ENCODE measurements at places on chromosomes 7 and 10.

DNA sequence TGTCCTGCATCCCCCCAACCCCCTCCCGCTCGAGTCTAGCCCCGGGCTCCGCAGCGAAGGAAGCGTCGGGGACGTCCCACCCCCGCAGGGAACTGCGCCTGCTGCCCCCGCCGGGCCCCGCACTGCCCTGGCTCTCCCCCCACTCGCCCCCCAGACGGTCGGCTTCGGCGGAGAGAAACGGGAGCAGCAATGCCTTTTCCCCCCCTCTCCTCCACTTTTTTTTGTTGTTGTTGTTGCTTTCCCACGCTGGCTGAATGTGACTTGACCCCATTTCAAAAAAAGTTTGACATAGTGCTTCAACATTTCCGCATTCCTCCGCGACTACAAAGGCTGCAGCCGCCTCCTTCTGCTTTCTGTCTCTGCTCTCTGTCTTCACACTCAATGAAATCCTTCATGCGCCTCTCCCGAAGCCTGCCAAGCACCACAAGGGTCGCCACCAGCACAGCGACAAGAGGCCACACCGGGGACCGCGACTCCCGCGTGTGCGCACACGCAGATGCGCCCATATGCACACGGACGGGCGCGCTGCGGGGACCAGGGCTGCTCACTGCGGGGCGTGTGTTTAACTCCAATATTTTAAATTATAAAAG, 1.0 kb downstream of the CDK6 start:
- no peak for DNase-seq

- no peak for DNase-seq
Measured at GRCh38 chr7:32879460-32879859, 12.1 kb downstream of the KBTBD2 start.

DNA sequence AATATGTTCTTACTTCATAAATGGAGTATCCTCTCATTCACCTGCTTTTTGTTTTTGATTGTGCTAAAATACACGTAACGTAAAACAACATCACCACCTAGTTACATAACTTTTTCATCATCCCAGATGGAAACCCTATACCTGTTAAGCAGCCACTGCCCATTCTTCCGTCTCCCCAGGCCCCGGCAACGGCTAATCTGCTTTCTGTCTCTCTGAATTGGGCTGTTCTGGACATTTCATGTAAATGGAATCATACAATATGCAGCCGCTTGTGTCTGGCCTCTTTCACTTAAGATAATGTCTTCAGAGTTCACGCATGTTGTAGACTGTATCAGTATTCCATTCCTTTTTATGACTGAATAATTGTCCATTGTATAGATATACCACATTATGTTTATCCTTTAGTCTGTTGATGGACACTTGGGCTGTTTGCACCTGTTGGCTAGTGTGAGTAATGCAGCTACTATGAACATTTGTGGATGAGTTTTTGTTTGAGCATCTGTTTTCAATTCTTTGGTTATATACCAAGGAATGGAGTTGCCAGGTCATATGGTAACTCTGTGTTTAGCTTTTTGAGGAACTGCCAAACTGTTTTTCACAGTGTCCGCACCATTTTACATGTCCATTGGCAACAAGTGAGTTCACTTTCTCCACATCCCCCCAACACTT, 14.1 kb upstream of the SUN1 start:
- no peak for DNase-seq

DNA sequence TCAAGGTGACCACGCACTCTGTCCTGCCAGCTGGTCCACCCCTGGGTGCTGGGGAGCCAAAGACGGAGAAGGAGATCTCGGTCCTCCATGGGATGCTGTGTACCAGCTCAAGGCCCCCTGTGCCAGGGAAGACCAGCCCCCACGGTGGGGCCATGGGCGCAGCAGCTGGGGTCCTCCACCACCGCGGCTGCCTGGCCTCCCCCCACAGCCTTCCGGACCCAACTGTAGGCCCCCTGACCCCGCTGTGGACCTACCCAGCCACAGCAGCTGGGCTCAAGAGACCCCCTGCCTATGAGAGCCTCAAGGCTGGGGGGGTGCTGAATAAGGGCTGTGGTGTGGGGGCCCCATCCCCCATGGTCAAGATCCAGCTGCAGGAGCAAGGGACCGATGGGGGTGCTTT, 5.4 kb downstream of the NYAP1 start:
- DNase-seq: no peak

GRCh38 chr10:101830322-101831168, 12.3 kb upstream of the OGA start:
- DNase-seq: no peak

DNA sequence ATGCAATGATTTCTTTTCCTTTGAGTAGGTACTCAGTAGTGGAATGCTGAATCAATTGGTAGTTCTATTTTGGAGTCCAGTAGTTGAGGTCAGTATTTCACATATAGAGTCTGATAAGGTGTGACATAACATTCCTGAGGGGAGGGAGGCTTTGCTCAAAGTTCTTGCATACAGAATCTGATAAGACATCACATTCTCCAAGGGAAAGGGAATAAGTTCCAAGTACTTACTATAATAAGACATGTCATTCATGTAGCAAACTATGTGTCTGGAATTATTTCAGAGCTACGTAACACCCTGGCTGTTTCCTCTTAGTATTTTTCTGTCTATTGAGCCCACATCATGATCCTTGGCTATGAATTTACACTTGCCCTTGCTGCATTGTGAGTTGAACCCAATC, 74.3 kb upstream of the POM121L12 start:
- no peak for DNase-seq

DNA sequence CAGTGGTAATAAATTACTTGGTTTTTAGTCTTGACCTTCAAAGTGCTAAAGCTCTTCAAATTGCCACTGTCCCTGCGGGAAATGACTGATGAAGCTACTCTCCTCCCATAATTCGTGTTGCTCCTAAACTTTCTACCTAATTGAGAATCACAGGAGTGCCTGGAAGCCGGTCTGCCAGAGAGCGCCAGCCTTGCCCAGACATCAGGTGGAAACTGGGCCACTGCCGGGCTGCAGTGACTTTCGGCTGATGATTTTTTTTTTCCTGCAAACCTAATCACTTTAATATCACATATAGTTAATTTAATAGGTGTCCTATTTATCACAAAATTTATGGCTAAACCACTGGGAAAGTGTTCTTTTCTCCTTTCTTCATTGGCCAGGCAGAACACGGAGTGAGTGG, 59.6 kb upstream of the UBE3C start:
- DNase-seq: no peak

GRCh38 chr7:1385086-1385808, 74.0 kb downstream of the MICALL2 start:
- no peak for DNase-seq

- no peak for DNase-seq
Measured at GRCh38 chr7:106793015-106793975, 71.8 kb upstream of the PIK3CG start.

DNA sequence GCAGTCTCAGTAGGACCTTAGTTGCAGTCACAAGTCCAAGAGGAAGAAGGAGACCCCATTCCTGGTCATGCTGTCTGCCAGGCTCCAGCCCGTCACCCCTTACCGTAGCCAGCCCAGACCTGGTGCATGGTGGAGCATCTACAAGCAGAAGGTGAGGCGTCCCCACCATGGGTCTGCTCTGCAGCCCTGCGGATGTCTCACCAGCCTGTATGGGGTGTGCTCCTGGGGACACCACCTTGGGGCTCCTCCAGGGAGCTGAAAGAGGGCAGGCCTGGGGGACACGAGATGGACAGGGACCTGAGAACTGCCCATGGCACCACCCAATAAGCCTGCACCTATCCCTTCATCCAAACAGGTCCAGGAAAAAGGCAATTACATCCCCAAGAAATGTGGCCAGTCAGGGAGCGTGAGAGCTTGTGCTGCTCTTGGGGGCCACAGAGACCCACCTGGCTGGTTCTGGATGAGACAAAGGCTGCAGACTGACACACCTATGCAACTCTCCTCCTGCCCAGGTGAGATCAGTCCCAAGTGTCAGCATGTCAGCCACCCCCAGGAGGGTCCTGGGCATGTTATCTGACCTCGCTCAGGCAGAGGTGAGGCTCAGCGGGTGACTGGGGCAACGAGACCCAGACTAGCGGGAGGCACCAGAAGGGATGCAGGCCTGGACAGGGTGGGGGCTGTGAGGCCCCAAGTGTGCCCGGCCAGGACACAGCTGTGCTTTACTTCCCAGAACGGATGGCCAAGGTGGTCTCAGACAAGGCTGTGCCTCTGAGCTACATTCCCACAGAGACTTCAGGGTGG, 84.5 kb upstream of the RET start:
- no peak for DNase-seq

- no peak for DNase-seq
Measured at GRCh38 chr10:80333983-80334382, 22.6 kb downstream of the DYDC1 start.

- no peak for DNase-seq
Measured at GRCh38 chr7:940599-941408, 13.7 kb downstream of the ADAP1 start.

DNA sequence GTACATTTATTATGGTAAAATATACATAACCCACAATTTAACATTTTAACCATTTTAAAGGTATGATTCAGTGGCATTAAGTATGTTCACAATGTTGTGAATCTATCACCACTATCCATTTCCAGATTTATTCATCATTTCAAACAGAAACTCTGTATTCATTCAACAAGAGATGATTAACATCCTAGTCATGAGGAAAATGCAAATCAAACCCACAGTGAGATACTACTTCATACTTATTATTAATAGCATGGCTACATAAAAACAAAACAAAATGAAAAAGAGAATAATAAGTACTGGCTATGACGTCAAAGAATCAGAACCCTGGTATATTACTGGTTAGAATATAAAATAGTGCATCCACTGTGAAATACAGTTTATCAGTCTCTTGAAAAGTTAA, 386.6 kb upstream of the POM121L12 start:
- no peak for DNase-seq

- no peak for DNase-seq
Measured at GRCh38 chr10:42979181-42979580, 97.7 kb upstream of the RET start.

- no peak for DNase-seq
Measured at GRCh38 chr10:43351301-43351700, 20.1 kb upstream of the FXYD4 start.

- DNase-seq: no peak
Measured at GRCh38 chr7:88401009-88401623, 94.4 kb upstream of the STEAP4 start.

DNA sequence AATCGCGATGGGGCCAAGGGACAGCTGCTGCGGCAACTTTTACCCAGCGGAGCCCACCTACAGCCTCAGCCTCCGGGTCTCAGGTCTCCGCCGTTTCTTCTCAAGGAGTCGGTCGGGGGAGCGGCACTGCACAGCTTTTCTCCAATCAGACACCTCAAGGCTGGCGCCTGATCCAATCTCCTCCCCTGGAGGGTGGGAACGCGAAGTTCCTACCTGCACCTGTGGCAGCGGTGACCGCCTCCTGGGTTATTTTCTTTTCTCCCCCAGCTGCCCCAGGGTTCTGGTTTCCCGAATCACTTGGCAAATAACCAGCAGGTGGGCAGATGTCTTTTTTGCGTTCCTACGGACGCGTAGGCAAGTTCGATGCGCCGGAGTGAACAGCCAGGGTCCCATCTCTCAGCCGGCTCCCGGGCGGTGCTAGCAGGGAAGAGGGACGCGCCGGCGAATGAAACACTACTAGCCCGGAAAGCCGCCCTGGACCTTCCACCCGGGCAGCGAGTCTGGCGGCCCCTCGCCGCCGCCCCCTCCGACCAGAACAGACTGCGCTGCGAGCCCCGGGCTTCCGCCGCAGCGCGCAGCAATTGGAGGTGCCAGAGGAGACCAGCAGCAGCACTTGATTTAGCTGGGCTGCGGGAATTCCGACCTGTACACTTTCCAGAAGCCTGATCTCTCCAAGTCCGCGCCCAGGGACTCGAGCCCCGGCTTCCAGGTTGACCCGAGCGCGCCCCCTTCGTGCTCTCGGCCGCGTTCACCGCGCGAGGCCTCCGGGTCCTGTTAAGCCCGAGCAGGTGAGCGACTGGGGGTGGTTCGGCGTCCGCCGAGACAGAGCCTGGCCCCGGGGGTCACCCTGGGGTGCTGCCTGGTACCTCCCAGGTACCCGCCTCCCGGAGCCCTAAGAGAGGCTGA, at the start of gene PRR15:
TSS of gene PRR15 (plus strand) at position 246 of the 906 bp plus-strand sequence. CDS start 2,495 bp downstream, outside the sequence.
- DNase-seq: no peak

- no peak for DNase-seq
Measured at GRCh38 chr10:228366-228765, 93.1 kb downstream of the ZMYND11 start.

DNA sequence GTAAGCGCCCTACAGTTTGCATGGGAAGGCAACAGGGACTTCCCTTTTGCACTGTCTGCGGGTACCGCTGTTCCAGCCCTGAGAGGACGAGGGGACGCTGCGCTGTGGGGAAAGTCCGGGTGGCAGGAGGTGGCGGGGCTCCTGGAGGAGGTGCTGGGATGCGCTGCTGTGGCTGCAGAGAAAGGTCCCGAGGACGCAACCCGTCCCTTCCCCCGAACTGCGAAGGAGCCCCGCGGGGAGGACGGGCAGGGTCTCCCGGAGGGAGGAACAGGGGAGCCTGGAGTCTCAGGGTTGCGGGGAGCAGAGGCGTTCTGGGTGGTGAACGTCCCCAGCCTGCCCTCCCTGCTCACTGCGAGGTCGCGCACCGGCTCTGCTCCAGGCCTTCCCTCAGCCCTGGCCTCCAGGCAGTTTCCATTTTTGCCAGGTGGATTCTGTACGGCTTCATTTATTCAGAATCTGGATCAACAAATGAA, 91.6 kb downstream of the CXCL12 start:
- no peak for DNase-seq

DNA sequence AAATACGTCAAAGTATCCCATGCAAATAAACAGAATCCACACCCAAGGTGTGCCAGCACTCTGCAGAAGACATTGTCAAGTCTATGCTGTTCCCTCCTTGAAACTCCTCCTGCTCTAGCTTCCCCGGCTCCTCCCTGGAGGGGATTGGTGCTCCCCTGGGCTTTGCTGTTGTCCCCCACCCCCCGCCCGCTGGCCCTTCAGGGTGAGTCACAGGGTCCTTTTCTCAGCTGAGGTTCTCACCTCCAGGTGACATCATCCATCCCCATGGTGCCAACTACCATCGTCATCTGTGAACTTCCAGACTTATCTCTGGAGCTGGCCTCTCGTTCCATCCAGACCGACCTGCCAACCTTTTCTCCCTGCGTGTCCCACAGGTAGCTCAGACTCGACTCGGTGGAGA, 77.0 kb downstream of the ITIH5 start:
- DNase-seq: no peak

- no peak for DNase-seq
Measured at GRCh38 chr7:22884911-22885788, 62.5 kb upstream of the TOMM7 start.

GRCh38 chr10:45006276-45007030, 5.7 kb downstream of the ZNF22 start:
- DNase-seq: no peak

- no peak for DNase-seq
Measured at GRCh38 chr10:90051053-90051452, 349.7 kb downstream of the KIF20B start.

Data from NCI-H2081 treated with DMSO at 0.1 percent for 48 hours (cell line).